ENCODE measurements at places on chromosomes 11 and 22. TPM values are rescaled to one million over a fixed set of nuclear protein-coding genes. Genes with fewer than 3 reads are reported as not detected.

The LRRC4C gene
- not detected for total RNA-seq

The MAPK1 gene
- total RNA-seq, result 137 TPM

The MFNG gene
- total RNA-seq, result 4.5 TPM

The HBG1 gene
- total RNA-seq, result 3.6 TPM

The OR52A1 gene
- not detected for total RNA-seq

The MMP27 gene
- total RNA-seq, result not detected

The BCO2 gene
- 4.0 TPM for total RNA-seq

The MEI1 gene
- total RNA-seq, result 0.64 TPM

The PATE3 gene
- total RNA-seq, result not detected

The PHOX2A gene
- not detected for total RNA-seq

The CRYAB gene
- total RNA-seq, result not detected

The OR52H1 gene
- not detected for total RNA-seq

The AHNAK gene
- total RNA-seq, result 239 TPM

The PTPN5 gene
- not detected for total RNA-seq

The SLC1A2 gene
- 0.25 TPM for total RNA-seq

The SLC37A2 gene
- total RNA-seq, result 5.1 TPM

The MUC2 gene
- total RNA-seq, result 0.47 TPM

The CARD18 gene
- total RNA-seq, result not detected

The SLC22A9 gene
- total RNA-seq, result not detected

The NOX4 gene
- not detected for total RNA-seq

The SDF2L1 gene
- 86.2 TPM for total RNA-seq

The OR8G1 gene
- not detected for total RNA-seq

The ROM1 gene
- total RNA-seq, result 2.7 TPM

The PGA4 gene
- not detected for total RNA-seq

The CATSPERZ gene
- total RNA-seq, result 1.7 TPM

The ZW10 gene
- 21.0 TPM for total RNA-seq

The KRTAP5-1 gene
- not detected for total RNA-seq

The NXPE2 gene
- not detected for total RNA-seq

The GRAMD1B gene
- 12.7 TPM for total RNA-seq

The DERL3 gene
- total RNA-seq, result not detected

The KIRREL3 gene
- not detected for total RNA-seq

The C11orf65 gene
- total RNA-seq, result 1.3 TPM

The APOL4 gene
- total RNA-seq, result not detected
